ENCODE measurements at places on chromosomes 6 and 20.

- DNase-seq = no peak
Observed at GRCh38 chr6:51141080-51141479, 322.4 kb downstream of the TFAP2B start.

DNA sequence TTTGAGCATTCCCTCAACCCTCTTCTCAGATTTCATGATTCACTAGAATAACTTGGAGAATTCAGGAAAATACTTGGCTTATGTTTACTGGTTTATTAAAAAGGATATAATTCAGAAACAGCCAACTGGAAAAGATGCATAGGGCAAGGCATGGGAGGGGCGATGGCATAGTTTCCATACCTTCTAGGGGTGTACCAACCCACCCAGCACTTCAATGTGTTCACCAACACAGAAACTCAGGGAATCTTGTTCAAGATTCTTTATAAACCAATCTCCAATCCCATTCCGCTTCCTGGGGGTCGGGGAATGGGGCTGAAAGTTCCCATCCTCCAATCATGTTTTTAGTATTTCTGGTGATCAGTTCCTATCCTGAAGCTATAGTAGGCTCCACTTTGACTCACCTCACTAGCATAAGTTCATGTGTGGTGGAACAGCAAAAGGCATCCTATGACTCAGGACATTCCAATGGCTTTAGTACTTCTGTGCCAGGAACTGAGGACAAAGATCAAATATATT is 164.4 kb downstream of the SIM1 start:
- no peak for DNase-seq

- no peak for DNase-seq
Observed at GRCh38 chr6:113401231-113401630, 455.9 kb upstream of the MARCKS start.

DNA sequence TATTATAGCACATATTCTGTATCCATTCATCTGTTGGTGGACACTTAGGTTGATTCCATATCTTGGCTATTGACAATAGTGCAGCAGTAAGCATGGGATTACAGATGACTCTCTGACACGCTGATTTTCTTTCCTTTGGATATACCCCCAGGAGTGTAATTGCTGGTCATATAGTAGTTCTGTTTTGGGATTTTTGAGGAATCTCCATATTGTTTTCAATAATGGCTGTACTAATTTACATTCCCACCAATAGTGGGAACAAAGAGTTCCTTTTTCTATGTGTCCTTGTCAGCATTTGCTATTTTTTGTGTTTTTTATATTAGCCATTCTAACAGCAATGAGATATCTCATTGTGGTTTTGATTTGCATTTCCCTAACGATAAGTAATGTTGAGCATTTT is 309.0 kb upstream of the JARID2 start:
- DNase-seq = no peak

GRCh38 chr6:68978411-68978810 is 343.3 kb downstream of the ADGRB3 start:
- DNase-seq = no peak

DNA sequence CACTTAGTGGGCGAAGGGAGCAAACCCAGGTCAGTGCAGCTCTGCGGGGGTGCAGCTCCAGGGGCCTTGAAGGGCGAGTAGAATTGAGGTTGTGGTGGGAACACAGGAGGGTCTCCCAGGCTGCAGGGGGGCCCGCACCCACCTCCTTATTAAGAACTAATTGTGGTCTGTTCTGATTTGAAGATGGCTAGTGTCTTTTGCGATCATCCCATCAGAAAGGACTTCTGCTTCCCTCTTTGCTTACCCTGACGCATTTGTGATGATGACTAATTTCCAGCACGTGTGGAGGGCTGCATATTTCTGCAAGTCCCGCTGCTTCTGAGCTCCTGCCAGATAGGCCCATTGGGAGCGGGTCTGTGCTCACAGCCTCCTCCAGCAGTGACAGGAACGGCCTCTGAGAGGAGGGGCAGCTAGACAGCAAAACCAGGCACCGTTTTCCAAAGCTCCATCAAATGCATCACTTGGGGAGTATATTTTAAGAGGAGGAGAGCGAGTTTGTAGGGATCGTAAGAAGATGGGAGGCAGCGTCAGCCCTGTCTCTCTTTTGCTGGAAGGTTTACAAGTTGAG is 268.9 kb downstream of the CDH4 start:
- no peak for DNase-seq

GRCh38 chr6:158567871-158568401 is 8.0 kb downstream of the TMEM181 start:
- no peak for DNase-seq

GRCh38 chr6:76495909-76496308 is 423.4 kb upstream of the IMPG1 start:
- DNase-seq = no peak

- peak; percentile 49 for DNase-seq
Observed at GRCh38 chr6:39073471-39074355, 25.1 kb downstream of the GLP1R start.

DNA sequence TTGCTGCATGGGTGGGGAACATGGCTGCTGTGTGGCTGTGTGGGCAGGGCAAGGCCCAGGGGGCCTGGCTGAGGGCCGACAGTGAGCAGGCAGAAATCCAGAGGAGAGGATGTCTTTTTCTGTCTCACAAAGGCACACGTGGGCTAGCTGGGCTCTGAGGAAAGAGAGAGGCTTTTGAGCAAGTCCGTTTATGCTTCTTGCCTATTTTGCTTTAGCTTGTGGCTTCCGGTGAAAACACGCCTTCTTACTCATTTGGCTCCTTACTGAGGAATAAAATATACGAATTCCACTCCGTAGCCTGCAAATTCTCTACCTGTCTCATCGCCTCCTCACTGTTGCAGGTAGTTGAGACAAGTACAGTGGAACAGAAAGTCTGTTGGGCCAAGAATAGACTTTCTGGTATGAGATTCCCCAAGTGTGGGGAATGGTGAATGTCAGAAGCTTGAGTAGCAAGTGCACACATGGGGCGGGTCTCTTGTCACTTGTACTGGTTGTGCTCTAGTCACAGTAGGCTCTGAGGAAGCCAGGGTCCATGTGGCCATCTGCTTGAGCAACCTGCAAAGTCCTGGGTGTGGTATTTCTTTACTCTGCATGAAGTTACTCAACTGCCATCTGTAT is 28.4 kb downstream of the WRNIP1 start:
- DNase-seq = no peak

- DNase-seq = no peak
Observed at GRCh38 chr20:35902545-35902941, 51.8 kb downstream of the SCAND1 start.

- no peak for DNase-seq
Observed at GRCh38 chr20:63747622-63748069, 8.1 kb downstream of the SLC2A4RG start.

DNA sequence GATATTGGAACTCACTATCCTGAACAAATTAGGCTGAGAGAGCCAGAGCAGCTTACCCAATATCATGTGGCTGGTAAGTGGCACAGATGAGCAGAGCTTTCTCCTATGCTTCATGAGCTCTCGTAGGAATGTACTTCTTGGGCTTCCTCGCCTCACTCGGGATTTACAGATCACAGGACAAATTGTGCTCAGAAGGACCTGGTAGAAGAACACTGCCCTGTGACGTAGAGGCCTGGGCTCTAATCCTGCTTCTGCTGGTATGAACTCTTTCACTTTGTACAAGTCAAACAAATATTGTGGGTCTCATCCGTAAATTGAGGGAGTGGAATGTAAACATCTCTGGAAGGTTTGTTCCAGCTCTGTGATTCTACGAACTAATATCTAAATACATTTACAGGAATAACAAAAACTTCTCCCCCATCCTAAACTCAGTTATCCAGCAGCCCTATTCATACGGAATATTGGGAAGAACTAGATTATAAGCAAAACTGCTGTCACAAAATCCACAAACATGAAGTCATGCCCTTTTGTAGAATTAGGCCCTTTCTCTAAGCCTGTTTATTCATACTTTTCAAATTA is 187.6 kb downstream of the CLIC5 start:
- no peak for DNase-seq

GRCh38 chr6:161590961-161591627 is 317.2 kb upstream of the AGPAT4 start:
- DNase-seq = no peak

- no peak for DNase-seq
Observed at GRCh38 chr20:10328897-10329255, 105.1 kb downstream of the MKKS start.

DNA sequence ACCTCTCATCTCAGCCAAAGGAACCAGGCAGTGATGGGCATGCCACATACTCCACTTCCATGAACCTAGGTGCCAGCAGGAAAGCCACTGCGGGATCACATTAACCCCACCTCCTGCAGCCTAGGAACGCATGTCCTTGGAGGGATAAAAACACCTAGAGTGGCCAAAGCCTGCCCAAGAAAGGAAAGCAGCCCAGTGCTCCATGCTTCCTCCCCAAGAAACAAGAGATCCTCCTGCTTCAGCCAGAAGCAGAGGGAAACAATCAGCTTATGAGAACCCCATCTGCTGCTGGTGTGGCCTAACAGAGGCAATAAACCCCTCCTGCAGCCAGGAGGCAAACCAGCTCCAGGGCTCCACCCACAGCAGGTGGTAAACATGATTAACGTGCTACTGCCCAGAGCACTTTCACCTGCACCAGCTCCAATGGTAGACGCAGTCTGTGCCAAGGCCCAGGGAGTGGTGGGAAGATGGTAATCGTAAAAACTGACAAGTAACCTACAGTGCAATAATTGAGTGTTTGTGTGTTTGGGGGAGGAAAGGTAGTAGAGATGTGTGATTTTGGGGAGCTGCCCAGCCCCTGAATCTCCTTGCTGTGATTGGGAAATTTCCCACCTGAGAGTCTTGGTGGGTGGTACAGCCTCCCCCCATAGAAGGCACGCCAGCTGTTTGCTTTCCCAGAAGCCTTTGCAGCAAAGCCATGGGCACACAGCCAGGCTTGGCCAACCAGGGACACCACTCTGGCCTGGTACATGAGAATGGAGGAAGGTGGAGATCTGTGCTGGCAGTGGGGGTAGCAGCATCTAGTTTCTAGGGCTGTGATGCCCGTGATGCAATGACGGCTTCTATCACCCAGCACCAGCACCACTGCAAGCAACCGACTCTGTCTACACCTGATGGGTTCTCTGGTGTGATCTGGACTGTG is 50.6 kb upstream of the TBC1D7 start:
- peak; percentile 69 for DNase-seq
